ENCODE measurements at places on chromosomes 6 and 20.

- DNase-seq = no peak
Observed at GRCh38 chr6:139925894-139926641, 551.6 kb upstream of the CITED2 start.

DNA sequence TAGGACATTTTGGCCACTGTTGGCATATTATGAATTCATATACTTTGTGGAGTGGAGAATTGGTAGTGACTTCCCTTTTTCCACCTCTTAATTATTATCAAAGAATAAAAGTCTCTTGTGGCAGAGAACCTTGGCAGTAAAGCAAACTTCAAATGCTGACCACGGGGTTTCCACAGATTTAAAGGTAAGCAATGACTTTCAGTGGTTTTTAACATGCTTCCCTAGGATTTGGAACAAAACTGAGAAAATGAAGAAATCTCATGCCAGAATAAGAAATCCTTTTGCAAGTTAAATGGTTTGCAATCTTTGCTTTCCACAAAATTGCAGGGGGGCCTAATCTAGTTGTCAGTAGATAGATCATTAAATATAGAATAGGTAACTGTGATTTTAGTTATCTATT lies 2.0 kb upstream of the SDC4 start:
- DNase-seq = no peak

DNA sequence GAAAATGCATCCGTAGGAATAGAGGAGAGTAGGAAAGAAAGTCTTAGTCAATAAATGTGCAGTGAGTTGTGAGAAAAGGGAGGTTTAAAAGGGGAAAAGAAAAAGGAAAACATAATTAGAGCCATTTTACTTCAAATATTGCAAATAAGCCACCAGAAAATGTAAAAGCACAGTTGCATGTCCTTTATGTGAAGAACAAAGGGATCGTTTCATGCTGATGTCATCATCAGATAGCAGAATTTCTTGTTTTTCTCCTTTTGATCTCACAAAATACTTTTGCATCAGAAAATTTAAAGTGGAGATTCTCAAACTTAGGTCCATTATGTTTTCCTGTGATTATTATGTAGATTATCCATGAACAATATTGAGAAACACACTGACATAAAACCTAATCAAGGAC lies 166.7 kb downstream of the HAO1 start:
- no peak for DNase-seq

DNA sequence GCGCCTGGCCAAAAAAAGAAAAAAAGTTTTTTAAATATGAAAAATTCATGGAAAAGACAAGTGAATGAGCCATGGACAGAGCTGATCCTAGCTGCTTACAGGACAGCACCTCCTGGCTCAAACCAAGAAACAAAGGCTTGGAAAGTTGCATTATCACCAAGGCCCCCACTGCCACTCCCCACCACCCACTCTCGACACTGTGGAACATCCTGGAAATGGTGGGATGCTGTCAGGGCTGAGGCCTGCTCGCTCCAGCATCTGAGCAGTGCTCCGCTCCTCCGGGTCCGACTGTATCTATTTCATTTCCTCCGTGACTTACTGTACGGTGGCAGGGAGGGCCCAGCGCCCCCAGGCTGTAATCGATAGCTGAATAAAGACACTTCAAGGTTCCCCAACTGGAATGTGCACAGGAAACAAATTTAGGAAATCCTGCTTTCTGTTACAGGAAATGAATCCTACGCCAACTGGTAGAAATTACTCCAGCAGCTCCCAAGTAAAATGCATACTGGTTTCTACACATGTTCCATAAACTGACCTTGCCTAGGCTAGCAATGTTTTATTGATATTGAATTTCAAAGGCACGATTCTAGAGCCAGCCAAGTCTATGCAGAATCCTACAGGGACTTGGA lies 109.5 kb upstream of the NFATC2 start:
- DNase-seq = no peak

DNA sequence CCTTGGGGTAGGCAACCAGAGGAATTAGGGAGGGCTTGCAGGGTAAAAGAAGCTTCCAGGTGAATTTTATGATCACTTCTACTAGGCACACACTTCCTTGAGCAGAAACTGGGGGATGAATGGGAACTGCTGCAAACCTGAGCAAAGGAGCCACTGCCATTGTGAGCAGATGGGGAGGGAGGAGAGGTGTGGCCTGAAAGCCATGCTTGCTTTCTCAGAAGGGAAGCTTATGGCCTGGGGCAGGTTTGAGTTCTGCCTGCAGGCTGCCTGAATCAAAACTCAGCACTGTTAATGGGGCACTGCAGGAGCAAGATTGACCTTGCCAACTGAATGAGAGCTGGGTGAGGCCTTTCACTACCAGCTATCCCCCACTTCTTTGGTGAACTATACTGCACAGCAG lies 328.1 kb downstream of the NKAIN2 start:
- DNase-seq = no peak

GRCh38 chr6:73639040-73639439 lies 14.8 kb downstream of the SLC17A5 start:
- DNase-seq = no peak

GRCh38 chr6:157513619-157514485 lies 132.9 kb downstream of the ZDHHC14 start:
- no peak for DNase-seq

DNA sequence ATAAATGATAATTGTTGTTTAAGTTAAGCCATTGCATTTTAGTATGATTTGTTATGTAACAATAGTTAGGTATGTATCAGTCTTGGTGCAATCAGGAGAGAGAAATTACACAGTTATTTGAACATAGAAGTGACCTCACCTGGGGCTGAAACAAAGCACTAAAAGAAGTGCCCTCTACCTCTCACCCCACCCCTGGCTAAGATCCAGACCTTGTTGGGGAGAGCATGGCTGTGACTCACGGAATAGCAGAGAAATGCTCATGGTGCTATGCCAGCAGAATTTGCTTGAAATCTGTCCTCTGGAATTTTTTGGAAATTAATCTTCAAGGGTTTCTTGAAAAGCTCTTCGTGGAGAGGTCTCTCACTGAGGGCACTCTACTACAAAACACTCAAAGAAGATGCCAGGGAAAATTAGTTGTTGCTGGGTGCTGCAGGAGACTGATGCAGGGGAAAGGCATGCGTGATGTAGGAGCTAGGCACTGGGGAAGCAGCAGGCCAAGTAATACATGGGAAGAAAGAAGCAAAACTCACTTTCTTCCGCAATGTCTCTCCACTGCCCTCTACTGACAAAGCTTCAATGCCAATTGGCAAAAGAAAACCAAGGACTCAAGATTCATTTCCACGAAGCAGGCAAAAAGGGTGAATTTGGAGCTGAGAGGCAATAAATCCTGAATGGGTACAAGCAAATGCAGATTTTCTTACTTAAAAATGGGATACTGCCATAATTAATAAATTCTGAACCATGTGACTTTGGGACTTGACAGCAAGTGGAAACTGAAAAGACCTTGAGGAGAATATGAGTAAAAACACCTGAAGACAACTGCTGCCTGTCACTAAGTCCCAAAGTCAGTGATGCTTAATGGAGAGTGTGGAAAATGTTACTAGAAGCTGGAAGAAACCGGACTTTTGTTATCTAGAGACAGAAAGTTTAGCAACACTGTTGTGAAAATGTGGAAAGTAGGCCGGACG lies 136.3 kb upstream of the ZNF184 start:
- DNase-seq = no peak

GRCh38 chr6:37024656-37025337 lies 19.3 kb downstream of the FGD2 start:
- DNase-seq = no peak

GRCh38 chr20:3696745-3697587 lies 15.2 kb upstream of the ADAM33 start:
- no peak for DNase-seq

DNA sequence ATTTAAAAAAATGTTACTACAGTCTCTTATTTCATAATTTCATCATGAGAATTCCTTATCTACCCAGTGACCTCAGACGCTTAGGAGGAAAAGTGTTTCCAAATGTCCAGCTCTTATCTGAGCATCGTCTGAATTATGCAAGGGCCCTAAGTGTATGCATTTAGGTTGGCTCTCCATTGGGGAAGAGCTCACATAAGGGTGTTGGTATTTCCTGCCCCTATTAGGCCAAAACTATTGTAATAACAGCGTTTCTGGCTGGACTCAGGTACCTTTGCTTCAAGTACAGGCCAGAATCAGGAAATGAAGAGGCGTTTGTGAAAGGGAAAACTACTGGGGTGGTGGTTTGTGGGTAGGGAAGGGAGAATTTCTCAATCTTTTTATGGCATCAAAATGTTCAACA lies 40.4 kb upstream of the SGK1 start:
- DNase-seq = no peak

DNA sequence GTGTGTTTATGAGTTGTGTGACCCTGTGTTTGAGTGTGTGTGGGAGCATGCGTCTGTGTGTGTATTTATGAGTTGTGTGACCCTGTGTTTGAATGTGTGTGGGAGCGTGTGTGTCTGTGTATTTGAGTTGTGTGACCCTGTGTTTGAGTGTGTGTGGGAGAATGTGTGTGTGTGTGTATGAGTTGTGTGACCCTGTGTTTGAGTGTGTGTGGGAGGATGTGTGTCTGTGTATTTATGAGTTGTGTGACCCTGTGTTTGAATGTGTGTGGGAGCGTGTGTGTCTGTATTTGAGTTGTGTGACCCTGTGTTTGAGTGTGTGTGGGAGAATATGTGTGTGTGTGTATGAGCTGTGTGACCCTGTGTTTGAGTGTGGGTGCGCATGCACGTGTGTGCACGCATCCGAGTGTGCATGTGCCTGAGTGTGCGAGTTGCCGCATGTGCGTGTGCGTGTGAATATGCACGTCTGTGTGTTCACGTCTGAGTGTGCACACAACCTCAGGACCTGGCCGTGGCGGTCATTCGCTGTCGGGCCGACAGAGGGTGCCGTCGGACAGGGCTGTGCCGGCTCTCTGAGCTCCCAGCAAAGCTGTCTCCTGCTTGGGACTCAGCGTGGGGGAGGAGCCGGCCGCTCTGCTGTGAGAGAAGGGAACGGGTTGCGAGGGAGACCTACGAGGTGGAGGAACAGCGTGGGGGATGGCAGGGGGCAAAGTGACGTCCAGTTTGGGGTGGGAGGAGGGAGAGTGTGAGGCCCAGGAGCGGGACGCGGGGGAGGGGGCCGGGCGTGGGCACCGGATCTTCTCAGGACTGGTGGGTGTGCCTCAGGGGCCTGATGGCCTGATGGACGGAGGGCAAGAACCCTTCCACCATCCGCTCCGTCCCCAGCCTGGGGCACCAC lies 19.7 kb downstream of the SLC17A9 start:
- peak; percentile 93 for DNase-seq

DNA sequence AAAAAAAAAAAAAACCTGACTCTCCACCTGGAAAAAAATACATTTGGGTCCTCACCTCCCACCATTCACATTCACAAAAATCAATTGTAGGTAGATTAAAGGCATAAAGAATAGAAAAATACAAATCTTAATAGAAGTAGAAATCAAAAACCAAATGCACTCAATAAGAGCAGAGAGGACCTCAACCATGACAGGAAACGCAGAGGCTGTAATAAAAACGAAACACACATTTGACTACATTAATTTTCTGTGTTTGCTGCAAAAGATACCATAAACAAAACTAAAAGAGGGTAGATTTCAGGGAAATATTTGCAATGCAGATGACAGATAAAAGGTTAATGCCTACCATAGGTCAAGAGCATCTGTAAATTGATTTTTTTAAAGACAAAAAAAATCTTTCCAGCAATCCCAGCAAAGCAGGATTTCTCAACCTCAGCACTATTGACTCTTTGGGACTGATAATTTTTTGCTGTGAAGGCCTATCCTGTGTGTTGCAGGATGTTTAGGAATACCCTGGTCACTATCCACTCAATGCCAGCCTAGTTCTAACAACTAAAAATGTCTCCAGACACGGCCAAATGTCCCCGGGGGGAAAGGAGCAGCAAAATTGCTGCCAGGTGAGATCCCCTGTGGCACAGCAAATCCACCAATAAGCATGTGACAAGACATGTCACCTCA lies 9.1 kb downstream of the ETV7 start:
- no peak for DNase-seq

DNA sequence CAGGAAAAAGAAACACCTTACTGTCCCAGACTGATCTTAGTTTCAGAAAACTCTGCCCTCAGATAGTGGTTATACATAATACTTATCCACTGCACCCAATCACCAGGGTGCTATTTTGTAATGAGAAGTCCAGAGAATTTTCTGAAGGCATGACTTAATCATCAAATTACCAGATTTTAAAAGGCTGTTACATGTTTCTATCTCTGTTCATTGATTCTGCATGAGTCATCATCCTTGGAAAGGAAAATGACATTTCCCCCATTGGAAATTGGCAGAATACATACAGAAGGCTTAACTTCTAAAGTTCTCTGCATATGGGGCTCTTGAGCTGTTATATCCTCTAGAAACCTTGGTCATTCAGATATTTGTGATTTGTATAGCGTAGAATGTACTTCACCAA lies 587.9 kb upstream of the FLRT3 start:
- no peak for DNase-seq

- no peak for DNase-seq
Observed at GRCh38 chr20:45765307-45765875, 26.3 kb downstream of the WFDC3 start.

GRCh38 chr6:155419161-155419560 lies 36.5 kb downstream of the NOX3 start:
- no peak for DNase-seq

- DNase-seq = no peak
Observed at GRCh38 chr6:116111552-116112528, 11.2 kb downstream of the NT5DC1 start.

- no peak for DNase-seq
Observed at GRCh38 chr6:74925683-74926082, 280.2 kb downstream of the COL12A1 start.

- no peak for DNase-seq
Observed at GRCh38 chr20:38043512-38044300, 10.2 kb downstream of the RPRD1B start.

GRCh38 chr20:12395760-12396159 lies 478.1 kb downstream of the BTBD3 start:
- no peak for DNase-seq

GRCh38 chr6:27188885-27189418 lies 58.5 kb upstream of the PRSS16 start:
- peak; percentile 67 for DNase-seq

DNA sequence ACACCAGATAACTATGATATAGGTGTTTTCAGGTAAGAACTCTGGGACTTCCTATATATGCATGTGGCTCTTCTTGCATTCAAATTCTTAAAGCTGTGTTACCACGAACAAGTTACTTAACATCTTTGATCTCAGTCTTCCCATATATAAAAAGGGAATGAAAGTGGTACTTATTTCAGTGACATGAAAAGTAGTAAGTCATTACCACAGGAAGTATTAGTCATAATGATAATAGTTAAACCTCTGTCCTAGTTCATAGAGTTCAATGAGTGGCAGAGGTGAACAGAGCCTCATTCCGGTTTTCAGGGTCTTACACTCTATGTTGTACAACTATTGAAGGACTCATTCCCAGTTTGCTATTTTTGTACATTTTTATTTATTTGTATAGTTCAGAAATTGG lies 237.0 kb downstream of the NKAIN2 start:
- DNase-seq = no peak
